ENCODE measurements at places on chromosomes 6 and 20. TPM values are rescaled to one million over a fixed set of nuclear protein-coding genes. Genes with fewer than 3 reads are reported as not detected.

Gene BMP7
- total RNA-seq: not detected

DNA sequence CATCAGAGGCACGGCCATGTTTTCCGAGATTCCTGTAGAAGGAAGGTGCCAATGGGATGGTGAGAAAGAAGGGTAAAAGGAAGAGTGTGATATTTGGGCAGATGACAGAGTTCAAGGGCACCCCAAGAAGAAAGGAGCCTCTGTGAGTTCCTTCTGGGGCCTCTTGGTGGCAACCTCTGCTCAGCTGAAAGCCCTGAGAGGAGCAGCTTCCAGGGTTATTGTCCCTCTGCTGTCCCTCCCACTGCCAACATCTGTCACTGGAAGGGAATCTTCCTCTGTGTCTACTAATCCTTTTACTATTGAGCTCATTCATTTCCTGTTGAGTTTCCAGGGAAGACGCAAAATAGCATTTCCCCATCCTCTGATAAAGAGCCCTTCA lies 40.0 kb upstream of the KCNK16 start:
- DNase-seq: peak; percentile 14

GRCh38 chr20:34420146-34420545 lies 57.1 kb downstream of the ITCH start:
- no peak for DNase-seq

DNA sequence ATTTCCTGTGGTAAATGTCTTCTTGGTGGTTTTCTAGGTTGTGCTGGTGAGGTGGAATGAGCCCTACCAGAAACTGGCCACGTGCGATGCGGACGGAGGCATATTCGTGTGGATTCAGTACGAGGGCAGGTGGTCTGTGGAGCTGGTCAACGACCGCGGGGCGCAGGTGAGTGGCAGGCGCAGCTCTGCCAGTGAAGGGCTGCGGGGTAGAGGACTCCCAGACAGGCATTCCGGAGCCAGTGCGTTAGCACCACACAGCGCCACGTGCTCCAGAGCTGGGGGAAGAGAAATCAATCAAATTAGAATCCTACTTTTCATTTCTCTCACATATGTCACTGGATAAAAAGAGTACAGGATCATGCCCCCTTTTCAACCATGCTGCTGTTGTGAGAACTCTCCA lies 100.8 kb downstream of the TULP4 start:
- DNase-seq: no peak

DNA sequence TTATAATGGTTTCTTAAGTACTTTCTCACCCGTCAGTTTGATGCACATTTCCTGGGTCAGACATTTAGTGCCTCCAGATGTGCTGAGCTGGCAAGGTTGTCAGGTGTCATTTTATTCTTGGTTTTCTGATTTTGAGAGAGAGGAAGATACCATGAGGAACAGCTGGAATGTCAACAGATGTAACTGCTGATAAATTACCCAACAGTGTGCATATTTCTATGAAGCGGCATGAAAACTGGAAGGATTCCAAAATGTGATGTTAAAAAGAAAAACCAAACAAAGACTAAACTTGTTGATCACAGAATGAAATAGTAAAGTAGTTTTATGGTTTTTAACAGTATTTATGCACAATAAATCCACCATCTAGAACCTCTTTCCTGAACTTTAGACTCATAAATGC lies 447.3 kb downstream of the HDGFL1 start:
- peak; percentile 63 for DNase-seq

Gene OOEP
- not detected for total RNA-seq

DNA sequence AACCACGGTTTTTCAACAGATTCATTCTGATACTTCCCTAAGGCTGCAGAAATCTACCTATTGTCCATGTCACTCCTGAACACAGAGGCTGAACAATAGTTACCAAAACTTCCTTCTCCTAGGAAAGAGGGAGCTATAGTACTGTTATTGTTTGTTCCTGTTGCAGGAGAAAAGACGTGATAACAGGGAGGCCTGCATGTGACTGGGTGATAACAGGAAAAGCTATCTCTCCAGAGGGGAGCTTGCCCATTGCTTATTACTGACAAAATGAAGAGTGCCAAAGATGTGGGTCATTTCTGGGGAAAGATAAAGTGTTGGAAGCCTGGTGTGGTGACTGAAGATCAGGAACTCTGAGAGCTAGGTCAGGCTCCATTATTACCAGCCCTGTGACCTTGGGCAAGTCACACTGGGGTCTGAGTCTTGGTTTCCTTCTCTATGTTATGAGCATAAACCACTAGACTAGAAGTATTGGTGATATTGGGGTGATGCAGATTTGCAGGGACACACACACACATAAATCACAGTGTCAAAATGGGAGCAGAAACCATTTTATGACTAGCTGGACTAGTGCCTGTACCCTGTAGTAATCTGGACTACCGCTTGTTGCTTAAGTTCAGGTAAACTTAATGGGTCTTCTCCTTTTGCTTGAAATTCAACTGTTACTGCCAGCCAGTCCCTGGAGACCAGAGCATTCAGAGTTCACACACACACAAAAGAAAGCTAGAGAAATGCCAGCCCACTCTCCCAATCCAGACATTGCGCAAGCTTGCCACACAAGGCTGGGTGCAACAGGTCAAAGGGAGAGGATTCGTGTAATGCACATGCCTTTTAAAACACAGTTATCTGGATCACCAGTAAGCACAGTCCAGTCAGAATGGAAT lies 136.0 kb upstream of the CNR1 start:
- DNase-seq: no peak

DNA sequence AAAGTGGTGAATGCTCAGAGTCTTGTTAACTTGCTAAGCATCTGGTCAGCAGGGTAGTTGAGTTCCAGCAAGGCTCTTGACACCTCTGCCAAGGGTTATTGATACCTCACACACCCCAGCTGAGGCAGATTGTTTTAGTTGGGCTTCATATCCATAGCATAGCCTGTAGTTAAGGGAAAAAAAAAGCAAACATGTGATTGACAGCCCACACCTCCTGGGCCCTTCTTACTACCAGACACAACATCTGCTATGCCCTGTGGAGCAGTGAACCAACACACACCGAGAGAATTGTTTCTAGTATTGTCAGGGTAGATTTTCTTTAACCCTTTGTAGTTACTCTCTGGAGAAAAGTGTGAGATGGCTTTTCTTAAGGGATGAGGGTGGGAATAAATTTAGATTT lies 697.0 kb upstream of the POU3F2 start:
- DNase-seq: no peak

DNA sequence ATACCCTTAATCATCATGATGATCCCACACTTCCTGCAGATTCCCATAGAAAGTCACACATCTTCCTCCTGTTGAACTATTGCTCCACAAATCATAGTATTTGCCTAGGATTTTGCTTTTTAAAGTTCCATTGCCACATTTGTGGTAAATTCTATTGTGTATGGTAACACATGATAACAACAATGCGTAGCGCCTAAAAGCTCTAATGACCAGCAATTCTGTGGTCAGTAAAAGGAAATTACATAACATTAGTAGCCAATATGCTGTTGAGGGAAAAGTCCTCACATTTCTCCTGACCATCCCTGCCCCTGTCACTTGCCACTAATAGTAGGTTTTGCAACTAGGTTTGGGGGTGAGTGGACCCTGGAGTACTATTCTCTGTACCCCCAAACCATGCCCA lies 31.8 kb upstream of the PDE7B start:
- no peak for DNase-seq

Gene CLPSL2
- not detected for total RNA-seq

DNA sequence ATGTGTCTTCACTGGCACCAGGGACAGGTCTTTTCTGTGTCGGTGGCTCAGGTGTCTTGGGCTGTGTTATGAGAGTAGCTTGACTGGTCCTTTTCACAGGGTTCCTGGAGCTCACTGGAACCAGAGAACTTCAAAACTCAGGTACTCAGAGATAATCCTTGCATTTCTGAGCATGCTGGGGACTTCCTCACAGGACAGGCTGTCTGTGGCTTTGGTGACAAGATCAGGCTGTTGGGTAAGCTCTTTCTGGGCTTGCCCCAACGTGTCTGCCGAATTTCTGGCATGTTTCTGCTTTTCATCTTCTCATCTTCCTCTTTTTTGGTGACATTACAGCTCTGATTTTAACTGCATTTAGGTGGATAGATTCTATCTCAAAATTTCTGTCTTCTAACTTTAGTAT lies 270.0 kb downstream of the CDH26 start:
- no peak for DNase-seq

DNA sequence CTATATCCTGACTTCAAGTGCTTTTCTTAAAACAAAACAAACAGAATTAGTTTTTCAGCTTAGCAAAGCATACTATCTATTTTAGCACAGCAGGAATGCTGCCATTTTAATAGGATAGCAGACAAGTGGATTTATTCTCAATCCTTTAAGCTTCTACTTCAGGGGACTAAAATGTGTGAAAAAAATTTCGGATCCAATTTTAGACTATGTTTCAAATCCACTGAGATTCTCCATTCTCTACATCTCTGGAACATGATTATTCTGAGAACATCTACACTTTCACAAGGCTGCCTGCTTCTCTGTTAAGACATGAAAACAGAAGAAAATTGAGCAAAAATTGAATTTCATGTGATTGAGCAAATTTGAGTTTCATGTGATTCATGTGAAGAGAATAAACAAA lies 1321.3 kb downstream of the HACE1 start:
- no peak for DNase-seq

- DNase-seq: no peak
Measured at GRCh38 chr6:162262466-162263196, 464.9 kb downstream of the PRKN start.

DNA sequence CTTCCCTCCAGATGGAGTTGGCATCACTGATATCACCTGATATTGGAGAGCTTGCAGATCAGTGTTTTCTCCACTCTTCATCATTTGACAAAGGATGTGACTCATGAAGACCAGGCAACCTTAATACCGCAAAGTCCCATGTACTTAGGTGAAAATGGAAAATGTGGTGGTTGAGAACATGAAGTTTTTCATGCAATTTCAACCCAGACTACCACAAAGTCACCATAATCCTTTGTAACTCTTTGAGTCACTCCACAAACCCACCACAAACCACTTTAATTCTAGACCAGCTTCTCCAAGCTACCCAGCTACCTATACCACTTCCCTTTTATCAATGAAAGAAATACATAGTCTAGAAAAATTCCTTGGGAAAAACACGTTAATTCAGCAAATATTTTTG lies 7.1 kb downstream of the NHLRC1 start:
- DNase-seq: peak; percentile 69

GRCh38 chr6:137625100-137625661 lies 131.0 kb upstream of the OLIG3 start:
- DNase-seq: no peak

Gene ITPA
- 71.0 TPM for total RNA-seq

- no peak for DNase-seq
Measured at GRCh38 chr20:5390720-5391119, 74.0 kb upstream of the PROKR2 start.

Gene C6orf163
- total RNA-seq: 0.46 TPM

- DNase-seq: no peak
Measured at GRCh38 chr20:32017711-32018251, 7.5 kb downstream of the CCM2L start.

DNA sequence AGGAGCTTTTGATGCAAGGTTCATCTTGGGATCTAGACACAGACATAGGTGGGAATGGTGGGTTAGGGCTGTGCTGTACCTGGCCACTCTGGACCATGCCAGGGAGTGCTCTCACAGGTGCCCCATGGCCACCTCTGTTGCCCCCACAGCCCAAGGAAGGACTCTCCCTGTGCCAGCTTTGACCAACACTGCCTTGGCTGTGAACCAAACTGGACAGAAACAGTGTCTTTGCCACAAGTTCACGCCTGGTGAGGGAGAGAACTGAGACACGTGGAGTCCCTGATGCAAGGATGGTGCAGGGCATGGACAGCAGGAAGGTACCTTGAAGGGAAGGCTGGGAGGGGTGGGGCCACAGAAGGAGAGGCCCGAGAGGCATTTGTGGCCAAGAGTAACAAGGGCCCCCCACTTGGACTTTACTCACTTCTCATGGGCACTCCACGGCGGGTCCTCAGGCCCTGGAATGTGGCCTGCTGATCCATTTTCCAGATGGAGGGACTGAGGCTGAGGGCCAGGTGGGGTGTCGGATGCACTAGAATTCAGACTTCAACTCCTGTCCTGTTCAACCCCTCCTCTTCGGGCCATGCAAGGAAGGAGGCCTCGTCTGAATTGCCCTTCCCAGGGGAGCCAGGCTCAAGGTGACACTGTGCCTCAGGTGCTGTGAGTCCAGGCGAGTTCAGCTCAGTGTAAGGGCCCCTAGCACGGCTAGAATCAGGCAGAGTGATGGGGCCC lies 103.3 kb downstream of the YTHDF1 start:
- no peak for DNase-seq

DNA sequence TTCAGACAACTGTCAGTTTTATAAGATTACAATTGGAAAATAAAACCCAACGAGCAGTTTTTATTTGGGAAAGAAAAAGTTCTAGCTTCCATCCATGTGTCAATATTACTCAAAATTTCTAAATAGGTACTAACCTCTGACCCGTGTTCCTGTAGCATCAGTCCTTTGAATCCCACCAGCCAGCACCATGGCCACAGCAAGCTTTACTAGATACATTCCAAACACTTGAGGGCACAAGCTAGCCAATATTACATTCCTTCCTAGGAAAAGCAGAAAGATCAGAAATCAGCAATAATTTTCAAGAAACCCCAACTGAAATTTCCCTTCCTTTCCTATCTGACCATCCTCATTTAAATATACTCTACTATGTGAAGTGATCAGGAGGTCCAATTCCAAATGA lies 19.2 kb downstream of the ASF1A start:
- no peak for DNase-seq

GRCh38 chr20:535958-536357 lies 7.6 kb downstream of the CSNK2A1 start:
- no peak for DNase-seq

- DNase-seq: no peak
Measured at GRCh38 chr6:79313254-79313653, 78.8 kb upstream of the HMGN3 start.

Gene RAB44
- not detected for total RNA-seq
